ENCODE measurements at places on chromosomes 1 and 21.
A peak's percentile ranks its signal among the peaks of the same experiment; 100 is the strongest.

DNA sequence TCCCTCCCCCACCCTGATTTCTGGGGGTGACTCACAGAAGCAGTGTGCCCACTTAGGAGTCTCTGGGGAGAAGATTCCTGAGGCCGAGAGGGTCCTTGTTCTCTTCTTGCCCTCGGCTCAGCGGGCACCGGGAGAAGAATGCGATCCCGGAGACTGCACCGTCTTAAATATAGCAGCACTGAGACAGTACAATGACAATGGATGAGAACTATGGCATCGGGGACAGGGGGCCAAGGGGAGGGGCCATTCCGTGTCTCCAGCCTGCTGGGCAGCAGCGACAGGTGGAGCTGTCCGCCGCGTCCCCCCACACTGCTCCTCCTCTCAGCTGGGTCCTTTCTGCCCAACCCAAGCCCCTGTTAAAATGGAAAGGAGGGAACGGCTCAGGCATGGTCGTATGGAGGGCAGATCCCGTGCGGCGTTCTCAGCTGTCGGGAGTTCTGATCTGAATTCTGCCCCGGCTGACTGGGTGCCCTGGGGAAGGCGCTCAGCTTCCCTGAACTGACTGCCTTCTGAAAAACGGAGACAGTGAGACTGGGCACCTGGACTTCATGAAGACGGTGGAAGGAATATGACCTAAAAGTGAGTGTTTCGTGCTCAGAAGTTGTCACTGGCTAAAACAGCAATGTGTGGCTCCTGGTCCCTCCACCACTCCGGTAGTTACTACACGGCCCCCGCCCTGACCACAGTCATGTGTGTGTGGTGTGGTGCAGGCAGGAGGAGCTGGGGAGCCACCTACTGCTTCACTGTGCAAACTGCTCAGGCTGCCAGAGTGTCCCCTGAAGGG, at the start of gene MYOM3:
TSS of gene MYOM3 (minus strand) at position 140 of the 784 bp plus-strand sequence. CDS start 3,499 bp downstream, outside the sequence.
- peak; percentile 51 for DNase-seq

- no peak for DNase-seq
Measured at GRCh38 chr1:36567601-36568341, 85.1 kb upstream of the CSF3R start.

- no peak for DNase-seq
Measured at GRCh38 chr1:234230414-234230862, 142.8 kb upstream of the COA6 start.

- no peak for DNase-seq
Measured at GRCh38 chr1:31354283-31354682, 18.6 kb downstream of the FABP3 start.

All from kidney capillary endothelial cell (primary cell).